ENCODE measurements at places on chromosomes 16 and 17.

DNA sequence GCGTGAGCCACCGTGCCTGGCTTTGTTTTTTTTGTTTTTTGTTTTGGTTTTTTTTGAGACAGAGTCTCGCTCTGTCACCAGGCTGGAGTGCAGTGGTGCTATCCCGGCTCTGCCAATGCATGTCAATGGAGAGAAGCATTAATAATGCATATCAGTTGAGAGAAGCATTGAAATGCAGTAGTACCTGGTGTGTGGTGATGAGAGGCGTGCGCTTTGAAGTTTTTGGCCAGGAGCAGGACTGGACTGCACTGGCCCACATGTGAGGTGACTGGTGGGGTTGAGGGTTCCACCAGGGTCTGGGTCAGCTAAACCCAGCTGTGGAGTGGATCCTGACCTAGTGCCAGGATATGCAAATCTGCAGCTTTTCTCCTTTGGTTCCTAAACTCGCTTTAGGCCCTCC lies 5.4 kb downstream of the SP2 start:
- DNase-seq, result no peak

GRCh38 chr16:11835891-11836649 lies 15.3 kb downstream of the RSL1D1 start:
- no peak for DNase-seq

- DNase-seq, result no peak
Observed at GRCh38 chr17:73591296-73592078, 52.8 kb downstream of the SDK2 start.

DNA sequence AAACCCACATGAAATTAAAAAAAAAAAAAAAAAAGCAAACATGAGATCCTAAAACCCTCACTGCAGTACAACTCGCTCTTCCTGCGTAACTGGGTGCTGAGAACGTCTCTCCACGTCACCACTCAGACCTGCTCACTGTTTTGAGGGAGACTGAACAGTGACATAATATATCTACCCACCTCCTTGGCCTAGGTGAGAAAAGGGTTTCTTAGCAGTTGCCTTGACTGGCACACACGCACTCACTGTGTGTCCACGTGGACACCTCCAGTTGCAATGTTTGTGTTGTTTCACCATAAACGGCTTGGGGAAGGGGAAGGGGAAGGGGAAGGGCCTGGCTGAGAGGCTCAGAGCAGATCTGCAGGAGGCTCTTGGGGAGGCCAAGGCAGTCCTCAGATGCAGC lies 32.0 kb downstream of the FANCA start:
- no peak for DNase-seq

GRCh38 chr17:79001190-79002020 lies 8.2 kb downstream of the CANT1 start:
- DNase-seq, result no peak
